ENCODE measurements at places on chromosomes 1 and 21. TPM values are rescaled to one million over a fixed set of nuclear protein-coding genes. Genes with fewer than 3 reads are reported as not detected.

LINGO4 gene
- total RNA-seq: not detected

C1orf87 gene
- not detected for total RNA-seq

CASQ1 gene
- total RNA-seq: not detected

KIRREL1 gene
- total RNA-seq: 48.7 TPM

COL11A1 gene
- not detected for total RNA-seq

AADACL4 gene
- total RNA-seq: not detected

PRMT6 gene
- 15.2 TPM for total RNA-seq

KRTAP21-2 gene
- total RNA-seq: not detected

CLDN14 gene
- total RNA-seq: not detected

AIM2 gene
- total RNA-seq: not detected

IVL gene
- total RNA-seq: not detected

SUSD4 gene
- total RNA-seq: not detected

CENPL gene
- total RNA-seq: 43.8 TPM

HMCN1 gene
- total RNA-seq: 1.2 TPM

CLDN17 gene
- not detected for total RNA-seq

USH2A gene
- total RNA-seq: 0.02 TPM

FCRL4 gene
- not detected for total RNA-seq

TOR3A gene
- 98.0 TPM for total RNA-seq

ARHGEF16 gene
- total RNA-seq: 6.7 TPM

ALPL gene
- 0.12 TPM for total RNA-seq

F11R gene
- total RNA-seq: 23.7 TPM

PLXNA2 gene
- total RNA-seq: 6.5 TPM

IQCC gene
- total RNA-seq: 2.9 TPM

IVNS1ABP gene
- 56.3 TPM for total RNA-seq

SERPINC1 gene
- total RNA-seq: not detected

SYT14 gene
- total RNA-seq: under 0.01 TPM

LIN28A gene
- total RNA-seq: not detected

VSIG8 gene
- not detected for total RNA-seq

OR6P1 gene
- not detected for total RNA-seq

RHOC gene
- 76.9 TPM for total RNA-seq

PPIAL4G gene
- not detected for total RNA-seq

GNL2 gene
- total RNA-seq: 50.8 TPM

KRTAP15-1 gene
- not detected for total RNA-seq

DENND2C gene
- 3.1 TPM for total RNA-seq

UBE2U gene
- total RNA-seq: not detected

CA6 gene
- not detected for total RNA-seq

OXCT2 gene
- 0.74 TPM for total RNA-seq

TFF2 gene
- total RNA-seq: not detected

FAM72D gene
- 28.3 TPM for total RNA-seq
